ENCODE measurements at places on chromosomes 11 and 22.

GRCh38 chr11:33735271-33736147 lies 714 bp downstream of the CD59 start:
- DNase-seq = no peak

GRCh38 chr11:110133160-110133559 lies 40.0 kb downstream of the ZC3H12C start:
- no peak for DNase-seq

DNA sequence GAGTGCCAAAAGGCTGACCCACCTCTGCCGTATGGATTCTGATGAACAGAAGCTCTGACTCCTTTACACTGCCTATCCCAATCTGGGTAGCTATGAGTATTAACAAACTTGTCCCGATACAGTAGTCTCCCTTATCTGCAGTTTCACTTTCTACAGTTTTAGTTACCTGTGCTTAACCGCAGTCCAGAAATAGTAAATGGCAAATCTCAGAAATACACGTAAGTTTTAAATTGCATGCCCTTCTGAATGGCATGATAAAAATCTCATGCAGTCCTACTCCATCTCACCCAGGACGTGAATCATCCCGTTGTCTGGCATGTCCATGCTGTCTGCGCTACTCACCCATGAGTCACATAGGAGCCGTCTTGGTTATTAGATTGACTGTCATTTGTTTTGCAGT lies 68.8 kb downstream of the SNX19 start:
- DNase-seq = no peak

- DNase-seq = no peak
Observed at GRCh38 chr11:4025967-4026324, 68.7 kb upstream of the RRM1 start.

DNA sequence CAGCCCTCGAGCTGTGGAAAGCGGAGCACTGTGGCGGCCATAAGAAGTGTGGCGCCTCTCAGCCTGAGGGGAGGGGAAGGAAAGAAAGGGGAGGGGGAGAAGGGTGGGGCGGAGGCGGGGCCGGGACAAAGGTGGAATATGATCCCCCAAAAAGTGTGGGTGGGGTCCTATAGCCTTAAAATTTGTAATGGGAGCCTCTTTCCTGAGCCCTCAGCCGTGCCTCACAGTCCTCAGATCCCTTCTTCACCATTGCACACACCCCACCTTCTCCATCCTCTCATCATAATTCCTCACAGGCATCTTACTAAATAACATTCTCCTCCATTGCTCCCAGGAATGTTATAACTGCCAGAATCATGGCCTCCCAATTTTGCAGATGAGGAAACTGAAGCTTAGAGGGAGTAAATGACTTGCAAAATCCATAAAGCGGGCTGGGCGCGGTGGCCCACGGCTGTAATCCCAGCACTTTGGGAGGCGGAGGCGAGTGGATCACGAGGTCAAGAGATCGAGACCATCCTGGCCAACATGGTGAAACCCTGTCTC lies 600 bp upstream of the RAB6A start:
- no peak for DNase-seq
